ENCODE measurements at places on chromosomes 6 and 20. TPM values are rescaled to one million over a fixed set of nuclear protein-coding genes. Genes with fewer than 3 reads are reported as not detected.

The SERPINB6 gene
- polyA plus RNA-seq: 27.2 TPM

The RBBP9 gene
- polyA plus RNA-seq: 5.7 TPM

The PRICKLE4 gene
- polyA plus RNA-seq: 0.32 TPM

The NOX3 gene
- not detected for polyA plus RNA-seq

The CDC5L gene
- polyA plus RNA-seq: 5.1 TPM

The TCF21 gene
- 0.05 TPM for polyA plus RNA-seq

The MPC1 gene
- 10.2 TPM for polyA plus RNA-seq

The PBOV1 gene
- not detected for polyA plus RNA-seq

The CYP24A1 gene
- not detected for polyA plus RNA-seq

The SLC12A5 gene
- polyA plus RNA-seq: 2.8 TPM

Measured in H1 (cell line).